ENCODE measurements at places on chromosomes 3 and 15. TPM values are rescaled to one million over a fixed set of nuclear protein-coding genes. Genes with fewer than 3 reads are reported as not detected.

DNA sequence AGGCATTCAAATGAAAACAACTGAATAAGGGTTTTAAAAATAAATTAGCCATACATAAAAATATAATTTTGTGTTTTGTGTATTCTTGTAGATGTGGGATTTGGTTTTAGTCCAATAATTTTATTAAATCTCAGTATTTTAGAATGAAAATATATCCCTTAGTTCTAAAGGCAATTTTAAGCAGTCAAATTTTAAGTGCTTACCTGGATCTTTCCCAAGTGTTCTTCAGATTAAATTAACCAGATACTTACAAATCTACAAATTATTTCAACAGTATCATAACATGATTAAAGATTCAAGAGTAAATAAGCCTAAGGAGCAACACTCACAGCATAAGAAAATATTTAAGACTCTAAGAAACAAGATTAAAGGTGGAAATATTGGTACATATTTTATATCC, 275.0 kb upstream of the RBMS3 start:
- H3K4me1 ChIP-seq: no peaks in the 10 kb centered on the region
- no peaks in the 10 kb centered on the region for H3K36me3 ChIP-seq
- no peak overlapping the region for H3K4me3 ChIP-seq
- no peak overlapping the region for H3K27ac ChIP-seq
- DNase-seq: no peak

DNA sequence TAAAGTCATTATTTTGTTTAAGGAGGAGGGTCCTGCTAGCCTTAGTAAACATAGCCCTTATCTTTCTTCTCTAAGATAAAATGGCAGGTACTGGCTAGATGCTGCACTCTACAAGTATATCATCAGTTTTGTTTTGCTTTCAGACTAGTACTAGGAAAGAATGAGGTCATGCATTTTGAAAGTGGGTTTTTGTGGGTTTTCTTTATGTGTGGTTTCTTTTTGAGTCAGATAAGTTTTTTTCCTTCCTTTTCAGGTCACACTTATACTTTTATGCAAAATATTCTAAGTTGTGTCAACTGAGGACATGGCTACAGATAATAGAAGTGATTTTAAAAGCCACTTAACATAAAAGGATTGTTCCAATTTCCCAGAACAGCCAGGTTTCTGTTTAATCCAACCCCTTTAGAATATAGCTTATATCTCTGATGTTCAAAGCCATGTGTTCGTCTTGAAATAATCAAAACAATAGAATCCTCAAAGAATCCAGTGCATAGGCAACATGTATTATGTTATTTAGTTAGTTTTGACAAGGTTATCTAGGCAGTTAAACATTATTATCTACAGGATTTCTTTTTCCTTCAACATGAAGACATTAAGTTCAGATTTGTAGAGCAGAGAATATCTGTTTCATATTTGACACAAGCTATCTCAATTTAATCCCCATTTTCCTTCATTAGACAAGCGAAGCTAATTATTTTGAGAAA, 406.2 kb downstream of the RBMS3 start:
- H3K36me3 ChIP-seq: no peaks in the 10 kb centered on the region
- peak overlapping the region; percentile 17 for H3K27ac ChIP-seq
- no peak overlapping the region for H3K4me3 ChIP-seq
- DNase-seq: no peak
- no peaks in the 10 kb centered on the region for H3K27me3 ChIP-seq

- DNase-seq: no peak
- no peaks in the 10 kb centered on the region for H3K4me1 ChIP-seq
- H3K36me3 ChIP-seq: no peaks in the 10 kb centered on the region
Observed at GRCh38 chr15:98321896-98322295, 326.4 kb upstream of the IGF1R start.

DNA sequence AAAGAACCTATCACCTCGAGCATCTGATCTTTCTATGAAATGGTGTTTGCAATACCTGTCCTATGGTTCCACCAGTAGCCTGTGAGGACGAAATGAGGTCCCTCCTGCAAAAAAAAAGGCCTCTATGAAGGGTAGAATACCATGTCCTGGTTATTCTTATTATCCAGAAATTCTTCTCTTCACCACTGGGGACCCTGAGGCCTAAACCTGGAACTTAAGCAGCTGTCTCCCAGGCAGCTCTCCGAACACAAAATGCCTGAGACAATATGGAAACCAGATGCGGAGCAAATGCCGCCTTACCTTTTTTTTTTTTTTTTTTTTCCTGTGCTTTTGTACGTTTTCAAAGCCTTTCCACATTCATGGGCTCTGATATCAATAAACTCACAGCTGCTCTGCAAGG, 62.1 kb upstream of the WNT5A start:
- no peak for DNase-seq

FEZF2 gene
- not detected for total RNA-seq

GRCh38 chr15:97052513-97052912, 722.0 kb downstream of the NR2F2 start:
- H3K4me1 ChIP-seq: no peaks in the 10 kb centered on the region
- no peak overlapping the region for H3K4me3 ChIP-seq
- H3K27me3 ChIP-seq: no peaks in the 10 kb centered on the region

SPTBN5 gene
- under 0.01 TPM for total RNA-seq

SPINK8 gene
- not detected for total RNA-seq

GRCh38 chr15:54582863-54583643, 604.8 kb downstream of the UNC13C start:
- no peaks in the 10 kb centered on the region for H3K4me1 ChIP-seq
- no peak overlapping the region for H3K4me3 ChIP-seq
- no peak overlapping the region for H3K27ac ChIP-seq
- no peak for DNase-seq
- H3K27me3 ChIP-seq: no peaks in the 10 kb centered on the region
- H3K36me3 ChIP-seq: no peaks in the 10 kb centered on the region

GRCh38 chr3:57743496-57743895, 12.6 kb upstream of the SLMAP start:
- H3K4me1 ChIP-seq: peaks cover 4% of the 10 kb centered on the region
- no peaks in the 10 kb centered on the region for H3K27me3 ChIP-seq
- no peak overlapping the region for H3K4me3 ChIP-seq
- no peak for DNase-seq

- no peak overlapping the region for H3K27ac ChIP-seq
- no peaks in the 10 kb centered on the region for H3K4me1 ChIP-seq
- no peaks in the 10 kb centered on the region for H3K36me3 ChIP-seq
- DNase-seq: no peak
- no peak overlapping the region for H3K4me3 ChIP-seq
- no peaks in the 10 kb centered on the region for H3K27me3 ChIP-seq
Observed at GRCh38 chr15:98272625-98273024, 312.1 kb downstream of the ARRDC4 start.

CADPS gene
- total RNA-seq: 27.7 TPM

DNA sequence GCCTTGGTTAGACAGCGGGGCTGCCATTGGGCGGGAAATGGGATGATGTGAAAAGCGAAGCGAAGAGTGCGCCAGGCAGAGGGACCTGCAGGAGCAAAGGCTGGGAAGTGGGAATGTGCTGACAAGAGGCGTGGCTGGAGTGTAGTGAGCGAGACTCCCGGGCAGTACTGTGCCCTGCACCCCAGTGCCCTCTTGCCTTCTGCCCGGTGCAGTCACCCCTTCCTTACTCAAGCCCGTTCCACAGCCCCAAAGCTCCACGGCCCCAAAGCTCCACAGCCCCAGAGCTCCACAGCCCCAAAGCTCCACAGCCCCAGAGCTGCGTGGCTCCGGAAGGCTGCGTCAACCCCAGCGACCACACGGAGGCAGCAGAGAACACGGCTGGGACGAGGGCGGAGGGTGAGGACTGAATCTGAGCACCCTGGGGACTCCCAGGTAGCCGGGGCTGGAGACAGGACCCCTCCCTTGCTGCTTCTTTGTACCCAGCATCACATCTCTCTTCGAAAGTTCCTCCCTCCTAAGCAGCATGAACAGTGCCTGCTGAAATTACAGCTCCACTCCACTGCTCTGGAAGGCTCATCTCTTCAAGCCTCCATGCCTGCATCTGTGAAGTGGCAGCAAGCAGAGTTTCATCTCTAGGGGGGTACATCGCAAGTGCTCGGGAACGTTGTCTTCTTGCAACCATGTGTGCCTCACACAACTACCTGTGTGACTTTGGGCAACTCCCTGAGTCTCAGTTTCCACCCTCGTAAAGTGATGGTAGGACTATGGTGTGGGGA, 108.9 kb downstream of the FBLN2 start:
- DNase-seq: peak; percentile 57
- H3K27me3 ChIP-seq: peaks cover 28% of the 10 kb centered on the region
- no peaks in the 10 kb centered on the region for H3K4me1 ChIP-seq
- H3K4me3 ChIP-seq: no peak overlapping the region
- H3K27ac ChIP-seq: no peak overlapping the region
- H3K36me3 ChIP-seq: no peaks in the 10 kb centered on the region
